Progenitor cell of endocrine pancreas (in vitro differentiated cells): ENCODE measurements at places on chromosomes 4 and X. TPM values are rescaled to one million over a fixed set of nuclear protein-coding genes. Genes with fewer than 3 reads are reported as not detected.

- DNase-seq, result no peak
- no peaks in the 10 kb centered on the region for H3K36me3 ChIP-seq
- peaks cover 16% of the 10 kb centered on the region for H3K4me1 ChIP-seq
- H3K4me3 ChIP-seq, result no peak overlapping the region
Observed at GRCh38 chr4:157977086-157977485, 195.7 kb downstream of the GASK1B start.

P2RY8 gene
- total RNA-seq, result not detected in 2 replicates

- no peak overlapping the region for H3K27ac ChIP-seq
- H3K36me3 ChIP-seq, result no peaks in the 10 kb centered on the region
- no peaks in the 10 kb centered on the region for H3K27me3 ChIP-seq
- no peak overlapping the region for H3K4me3 ChIP-seq
Observed at GRCh38 chr4:153997516-153997915, 208.6 kb upstream of the SFRP2 start.

LEF1 gene
- total RNA-seq, result 2.1 and 3.2 TPM in 2 replicates

- DNase-seq, result no peak
- no peak overlapping the region for H3K27ac ChIP-seq
- H3K27me3 ChIP-seq, result no peaks in the 10 kb centered on the region
- peaks cover 52% of the 10 kb centered on the region for H3K4me1 ChIP-seq
Observed at GRCh38 chr4:2871466-2871865, 27.8 kb downstream of the ADD1 start.

- peaks cover 33% of the 10 kb centered on the region for H3K4me1 ChIP-seq
- no peaks in the 10 kb centered on the region for H3K27me3 ChIP-seq
- H3K27ac ChIP-seq, result peak overlapping the region; percentile 42
- DNase-seq, result no peak
- no peak overlapping the region for H3K4me3 ChIP-seq
- no peaks in the 10 kb centered on the region for H3K36me3 ChIP-seq
Observed at GRCh38 chr4:40325406-40326019, 9.6 kb upstream of the CHRNA9 start.

DNA sequence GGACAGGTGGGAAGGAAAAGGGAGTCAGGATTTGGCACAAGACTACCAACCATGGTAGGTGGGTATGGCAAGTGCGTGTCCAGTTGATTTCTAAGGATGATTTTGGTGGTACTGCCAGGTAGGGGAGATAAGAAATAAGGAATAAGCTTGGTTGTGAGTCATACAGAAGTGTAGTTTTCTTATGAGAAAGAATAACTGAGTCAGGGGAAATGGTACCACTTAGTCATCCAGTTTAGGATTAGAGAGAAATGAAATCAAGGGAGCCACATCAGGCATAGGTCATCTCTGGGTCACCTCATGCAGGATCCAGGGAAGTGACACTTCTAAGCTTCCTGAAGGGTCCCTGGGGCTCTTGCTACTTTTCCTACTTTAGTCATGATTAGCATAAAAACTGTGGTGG lies 107.1 kb upstream of the C1GALT1C1 start:
- no peak overlapping the region for H3K27ac ChIP-seq
- H3K36me3 ChIP-seq, result no peaks in the 10 kb centered on the region
- H3K4me1 ChIP-seq, result no peaks in the 10 kb centered on the region
- no peak overlapping the region for H3K4me3 ChIP-seq
- no peaks in the 10 kb centered on the region for H3K27me3 ChIP-seq
- DNase-seq, result no peak

DNA sequence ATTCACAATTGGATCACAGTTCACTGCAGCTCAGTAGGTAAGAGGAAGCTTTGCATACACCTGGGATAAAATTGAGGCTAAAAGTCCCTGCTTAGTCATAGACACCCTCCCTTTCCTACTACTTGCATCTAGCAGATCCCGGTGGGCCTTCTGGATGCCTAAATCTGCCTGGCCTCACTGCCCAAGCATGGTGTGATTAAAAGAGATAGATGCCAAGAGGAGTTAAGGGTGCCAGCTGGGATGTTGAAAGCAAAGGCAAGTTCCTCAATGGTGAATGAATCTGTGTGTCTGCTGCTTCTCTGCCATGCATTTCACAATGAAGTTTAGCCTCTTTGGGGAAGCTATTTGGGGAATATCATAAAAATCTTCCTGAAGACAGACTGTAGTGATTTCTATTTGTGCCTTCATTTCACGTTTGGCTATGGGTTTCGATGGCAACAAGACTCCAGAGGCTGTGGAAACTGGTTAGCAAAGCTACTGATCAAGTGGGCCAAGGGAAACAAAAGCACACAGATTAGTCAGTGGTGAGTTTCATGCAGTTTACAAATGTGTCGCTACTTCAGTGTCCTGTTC lies 534.0 kb downstream of the ANKRD50 start:
- no peak overlapping the region for H3K4me3 ChIP-seq
- no peak for DNase-seq
- no peak overlapping the region for H3K27ac ChIP-seq

GRCh38 chrX:126985027-126985426 lies 165.5 kb downstream of the PRR32 start:
- peaks cover 1% of the 10 kb centered on the region for H3K36me3 ChIP-seq
- DNase-seq, result no peak
- no peaks in the 10 kb centered on the region for H3K27me3 ChIP-seq
- no peak overlapping the region for H3K27ac ChIP-seq
- peaks cover 5% of the 10 kb centered on the region for H3K4me1 ChIP-seq

GRCh38 chr4:142091085-142091513 lies 454.7 kb downstream of the IL15 start:
- H3K4me1 ChIP-seq, result no peaks in the 10 kb centered on the region
- no peak overlapping the region for H3K27ac ChIP-seq
- no peaks in the 10 kb centered on the region for H3K27me3 ChIP-seq
- H3K36me3 ChIP-seq, result no peaks in the 10 kb centered on the region

- peaks cover 3% of the 10 kb centered on the region for H3K4me1 ChIP-seq
- no peak for DNase-seq
- no peaks in the 10 kb centered on the region for H3K27me3 ChIP-seq
Observed at GRCh38 chr4:118326585-118326984, 26.2 kb downstream of the PRSS12 start.

LANCL3 gene
- 0.19 and 0.24 TPM in 2 replicates for total RNA-seq

DNA sequence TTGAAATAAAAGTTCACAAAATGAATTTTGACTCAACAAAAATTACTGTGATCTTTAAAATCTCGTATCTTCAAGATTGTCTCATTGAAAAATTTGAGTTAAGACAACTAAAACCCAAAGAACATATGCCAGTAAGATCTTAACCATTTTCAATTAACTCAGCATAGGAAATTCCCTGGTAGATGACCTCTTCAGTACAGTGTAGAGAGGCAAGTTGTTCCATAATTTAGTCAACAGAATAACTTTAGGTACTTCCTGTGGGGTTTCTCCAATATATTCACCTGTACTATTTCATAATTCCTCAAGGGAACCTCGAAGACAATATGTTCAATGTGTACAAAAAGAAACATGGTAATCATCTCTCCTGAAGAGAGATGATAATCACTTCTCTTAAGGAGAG lies 145.3 kb downstream of the COL25A1 start:
- H3K4me1 ChIP-seq, result peaks cover 12% of the 10 kb centered on the region
- no peaks in the 10 kb centered on the region for H3K36me3 ChIP-seq
- H3K27me3 ChIP-seq, result no peaks in the 10 kb centered on the region
- no peak overlapping the region for H3K27ac ChIP-seq

AR gene
- 1.1 and 1.4 TPM in 2 replicates for total RNA-seq

- H3K27me3 ChIP-seq, result peaks cover 3% of the 10 kb centered on the region
- DNase-seq, result peak; percentile 54
- H3K36me3 ChIP-seq, result no peaks in the 10 kb centered on the region
- H3K27ac ChIP-seq, result no peak overlapping the region
- peak overlapping the region; percentile 71 for H3K4me3 ChIP-seq
- H3K4me1 ChIP-seq, result peaks cover 2% of the 10 kb centered on the region
Observed at GRCh38 chrX:14528629-14529289, 577 bp upstream of the GLRA2 start.

- peaks cover 3% of the 10 kb centered on the region for H3K4me1 ChIP-seq
- H3K36me3 ChIP-seq, result no peaks in the 10 kb centered on the region
- H3K4me3 ChIP-seq, result no peak overlapping the region
- H3K27ac ChIP-seq, result no peak overlapping the region
- DNase-seq, result no peak
Observed at GRCh38 chr4:128461291-128462102, 173.9 kb upstream of the PGRMC2 start.

- no peaks in the 10 kb centered on the region for H3K27me3 ChIP-seq
- peak overlapping the region; percentile 43 for H3K27ac ChIP-seq
- no peak overlapping the region for H3K4me3 ChIP-seq
- H3K4me1 ChIP-seq, result no peaks in the 10 kb centered on the region
- DNase-seq, result no peak
Observed at GRCh38 chr4:93016350-93016749, 712.6 kb downstream of the GRID2 start.

- H3K27me3 ChIP-seq, result no peaks in the 10 kb centered on the region
- H3K4me1 ChIP-seq, result no peaks in the 10 kb centered on the region
- no peak overlapping the region for H3K27ac ChIP-seq
- DNase-seq, result no peak
- no peaks in the 10 kb centered on the region for H3K36me3 ChIP-seq
Observed at GRCh38 chr4:27861381-27861787, 1000.7 kb downstream of the STIM2 start.

GRCh38 chr4:85738721-85739120 lies 263.8 kb downstream of the ARHGAP24 start:
- no peak overlapping the region for H3K4me3 ChIP-seq
- DNase-seq, result no peak
- H3K4me1 ChIP-seq, result no peaks in the 10 kb centered on the region
- no peaks in the 10 kb centered on the region for H3K27me3 ChIP-seq
- no peaks in the 10 kb centered on the region for H3K36me3 ChIP-seq

DNA sequence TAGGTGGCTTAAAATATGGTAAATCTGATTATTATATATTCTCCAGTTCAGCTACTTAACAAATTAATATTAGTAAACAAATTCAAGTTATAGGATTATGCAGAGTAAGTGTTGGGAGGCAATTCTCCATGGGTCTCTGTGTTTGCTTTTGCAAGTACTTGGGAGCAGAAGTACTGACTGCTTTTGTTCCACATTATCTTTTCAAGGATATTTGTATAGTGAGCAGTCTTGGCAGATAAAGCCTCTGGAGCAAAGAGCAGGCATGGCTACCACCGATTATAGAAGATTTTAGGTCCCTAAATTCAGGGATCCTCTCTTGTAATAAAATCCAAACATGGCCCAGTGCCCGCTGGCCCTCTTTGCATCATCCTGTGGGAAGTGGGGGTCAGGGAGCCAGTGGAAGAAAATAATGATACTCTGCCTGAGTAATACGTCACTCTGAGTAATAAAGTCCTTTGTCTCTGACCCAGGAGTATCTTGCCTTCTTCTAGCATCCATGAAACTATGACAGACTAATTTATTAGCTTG lies 23.2 kb downstream of the NDNF start:
- DNase-seq, result no peak
- no peak overlapping the region for H3K4me3 ChIP-seq
- no peaks in the 10 kb centered on the region for H3K36me3 ChIP-seq
- no peak overlapping the region for H3K27ac ChIP-seq
- peaks cover 6% of the 10 kb centered on the region for H3K27me3 ChIP-seq
- H3K4me1 ChIP-seq, result peaks cover 2% of the 10 kb centered on the region

TAB3 gene
- 39.1 and 42.9 TPM in 2 replicates for total RNA-seq

DNA sequence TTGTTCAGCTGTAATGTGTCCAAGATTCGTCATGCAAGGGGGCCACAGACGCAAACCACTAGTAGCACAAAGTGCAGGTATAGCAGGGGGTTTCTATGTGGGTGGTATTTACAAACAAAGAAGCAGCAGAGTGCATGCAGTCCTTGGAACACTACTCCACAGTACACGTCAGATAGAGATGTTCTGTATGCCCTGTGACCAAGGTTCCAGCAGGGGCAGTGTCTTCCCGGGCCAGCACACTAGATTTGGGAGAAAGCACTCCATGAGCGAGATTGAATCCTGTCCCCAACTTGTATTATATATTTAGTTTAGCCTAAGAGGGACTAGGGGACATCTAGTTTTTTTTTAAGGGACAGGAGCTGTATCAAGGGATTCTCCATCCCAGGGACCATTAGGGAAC lies 54.4 kb upstream of the ESX1 start:
- H3K4me1 ChIP-seq, result peaks cover 1% of the 10 kb centered on the region
- H3K27me3 ChIP-seq, result no peaks in the 10 kb centered on the region
- H3K4me3 ChIP-seq, result no peak overlapping the region
- DNase-seq, result no peak

DNA sequence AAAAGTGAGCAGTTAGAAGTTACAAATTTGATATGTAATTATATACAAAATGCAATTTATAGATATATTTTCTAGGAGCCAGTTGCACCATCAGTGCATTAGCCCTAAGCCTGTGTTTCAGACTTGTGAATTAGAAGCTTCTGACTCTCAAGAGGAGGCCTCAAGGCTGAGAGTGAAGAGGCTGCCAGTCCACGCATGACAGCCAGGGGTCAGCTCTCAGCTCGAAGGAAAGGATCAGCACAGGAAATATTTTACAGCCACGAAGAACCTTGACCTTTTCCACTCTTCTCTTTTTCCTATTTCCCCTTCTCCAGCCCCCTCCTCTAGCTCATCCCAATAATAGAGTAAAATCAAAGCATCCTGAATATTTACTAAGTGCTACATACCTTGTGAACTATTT lies 642.4 kb downstream of the TRIML1 start:
- H3K36me3 ChIP-seq, result no peaks in the 10 kb centered on the region
- no peak overlapping the region for H3K27ac ChIP-seq
- no peak for DNase-seq
- H3K4me3 ChIP-seq, result no peak overlapping the region
- H3K4me1 ChIP-seq, result no peaks in the 10 kb centered on the region

DNA sequence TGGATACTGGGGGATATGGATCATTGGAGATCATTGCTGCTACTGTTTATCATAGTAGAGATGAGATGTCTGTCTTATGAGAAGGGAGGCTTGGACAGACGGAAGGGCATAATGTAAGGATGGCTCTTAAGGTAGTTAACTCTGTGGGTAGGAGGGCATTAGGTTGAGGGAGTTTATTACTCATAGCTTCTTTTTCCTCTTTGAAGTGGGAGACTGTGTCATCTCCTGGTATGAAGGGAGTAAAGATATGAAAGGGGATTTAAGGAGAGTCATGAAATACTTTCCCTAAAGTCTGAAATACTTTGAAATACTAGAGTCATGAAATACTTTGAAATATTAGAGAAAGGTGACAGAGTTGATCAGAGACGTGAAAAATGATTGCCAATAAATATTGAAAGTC lies 255.5 kb upstream of the PITX2 start:
- no peak overlapping the region for H3K27ac ChIP-seq
- DNase-seq, result no peak
- no peak overlapping the region for H3K4me3 ChIP-seq

EPGN gene
- not detected in 2 replicates for total RNA-seq

FGF2 gene
- total RNA-seq, result 2.7 and 2.9 TPM in 2 replicates

GRCh38 chrX:105527759-105528158 lies 294.6 kb upstream of the NRK start:
- H3K27ac ChIP-seq, result no peak overlapping the region
- no peaks in the 10 kb centered on the region for H3K27me3 ChIP-seq
- DNase-seq, result no peak
- H3K36me3 ChIP-seq, result no peaks in the 10 kb centered on the region
- H3K4me1 ChIP-seq, result no peaks in the 10 kb centered on the region

HTR2C gene
- 0.07 and 0.09 TPM in 2 replicates for total RNA-seq

FAT4 gene
- 1.7 and 2.5 TPM in 2 replicates for total RNA-seq
